Activated CD4-positive, alpha-beta memory T cell treated with anti-CD3 and anti-CD28 coated beads, Interleukin-2, amount 10 ng/mL, durations not matched to agents 7 days and 5 days (primary cell): ENCODE measurements at places on chromosomes 5 and 9.

DNA sequence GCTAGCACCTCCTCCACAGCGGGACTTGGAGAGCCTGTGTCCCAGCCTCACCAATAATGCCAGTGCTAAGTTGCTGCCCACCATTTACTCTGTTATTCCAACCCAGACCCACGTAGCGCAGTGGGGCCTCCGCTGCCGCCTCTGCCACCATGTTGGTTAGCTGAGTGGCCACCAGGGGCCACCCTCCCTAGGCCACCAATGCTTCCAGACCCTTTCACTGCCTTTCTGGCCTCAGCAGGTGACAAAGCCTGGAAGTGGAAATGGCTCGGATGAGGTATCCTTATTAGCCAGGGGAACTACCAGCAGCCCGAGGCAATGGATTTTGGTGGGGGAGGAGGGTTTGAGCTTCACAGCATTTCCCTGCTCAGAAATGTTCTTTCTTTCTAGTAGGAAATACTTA lies 110.1 kb downstream of the OSTF1 start:
- DNase-seq = no peak

GRCh38 chr5:73204332-73204731 lies 31.3 kb downstream of the TMEM174 start:
- no peak for DNase-seq

DNA sequence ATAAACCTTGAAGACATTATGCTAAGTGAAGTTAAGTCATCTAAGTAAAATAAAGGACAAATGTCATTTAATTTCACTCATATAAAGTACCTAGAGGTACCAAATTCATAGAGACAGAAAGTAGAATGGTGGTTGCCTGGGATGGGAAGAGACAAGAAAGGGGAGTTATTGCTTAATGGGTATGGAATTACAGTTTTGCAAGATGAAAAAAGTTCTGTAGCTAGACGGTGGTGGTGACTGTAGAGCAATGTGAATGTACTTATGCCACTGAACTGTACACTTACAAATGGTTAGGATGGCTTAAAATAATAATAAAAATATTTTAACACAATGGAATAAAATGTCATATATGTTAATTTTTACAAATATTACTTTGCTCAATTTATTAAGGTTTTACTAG lies 128.0 kb downstream of the MPDZ start:
- DNase-seq = no peak

DNA sequence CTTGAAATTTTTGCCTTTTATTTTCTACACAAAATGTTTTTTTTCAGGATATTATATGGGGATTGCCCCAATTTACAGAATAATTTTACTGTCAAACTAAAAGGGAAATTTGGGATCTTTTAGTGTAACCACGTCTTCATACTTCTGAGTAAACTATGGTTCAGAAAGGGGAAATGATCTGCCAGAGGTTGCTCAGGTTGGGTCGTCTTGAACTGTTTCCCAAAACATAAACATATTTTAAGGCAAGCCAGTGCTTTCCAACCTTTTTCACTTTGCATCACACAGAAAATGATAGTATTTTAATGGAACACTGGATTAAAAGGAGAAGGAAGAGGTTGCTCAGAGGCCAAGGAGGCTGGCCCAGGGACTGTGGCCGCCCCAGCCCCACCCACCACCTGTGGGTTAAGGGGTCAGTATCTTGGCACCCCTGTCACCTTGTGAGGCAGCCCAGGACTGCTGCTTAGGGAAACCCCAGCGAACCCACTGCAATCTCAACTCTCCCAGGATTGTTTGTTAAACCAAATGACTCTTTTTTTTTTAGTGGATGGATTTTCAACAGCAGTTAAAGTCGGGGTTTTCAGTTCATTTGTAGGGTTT lies 142.7 kb upstream of the DHFR start:
- DNase-seq = no peak

DNA sequence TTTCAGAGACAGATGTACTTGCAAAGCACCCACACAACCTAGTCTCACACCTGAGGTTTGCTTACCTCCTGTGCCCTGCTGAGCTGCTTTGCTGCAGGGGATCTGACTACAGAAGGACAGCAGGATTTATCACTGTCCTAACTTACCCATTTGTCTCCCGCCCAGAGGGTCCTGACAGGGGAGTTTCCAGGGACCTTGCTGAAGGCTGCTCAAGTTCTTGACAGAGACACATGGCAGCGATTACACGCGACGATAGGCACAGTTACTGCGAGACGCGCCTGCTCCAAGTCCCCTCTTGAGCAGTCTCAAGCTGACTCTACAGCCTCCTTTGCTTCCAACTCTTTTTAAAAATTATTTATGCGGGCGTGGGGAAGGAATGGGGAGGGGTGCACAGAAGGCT lies 24.6 kb upstream of the GALNT10 start:
- DNase-seq = no peak

GRCh38 chr9:19757745-19758144 lies 31.1 kb downstream of the SLC24A2 start:
- DNase-seq = no peak

DNA sequence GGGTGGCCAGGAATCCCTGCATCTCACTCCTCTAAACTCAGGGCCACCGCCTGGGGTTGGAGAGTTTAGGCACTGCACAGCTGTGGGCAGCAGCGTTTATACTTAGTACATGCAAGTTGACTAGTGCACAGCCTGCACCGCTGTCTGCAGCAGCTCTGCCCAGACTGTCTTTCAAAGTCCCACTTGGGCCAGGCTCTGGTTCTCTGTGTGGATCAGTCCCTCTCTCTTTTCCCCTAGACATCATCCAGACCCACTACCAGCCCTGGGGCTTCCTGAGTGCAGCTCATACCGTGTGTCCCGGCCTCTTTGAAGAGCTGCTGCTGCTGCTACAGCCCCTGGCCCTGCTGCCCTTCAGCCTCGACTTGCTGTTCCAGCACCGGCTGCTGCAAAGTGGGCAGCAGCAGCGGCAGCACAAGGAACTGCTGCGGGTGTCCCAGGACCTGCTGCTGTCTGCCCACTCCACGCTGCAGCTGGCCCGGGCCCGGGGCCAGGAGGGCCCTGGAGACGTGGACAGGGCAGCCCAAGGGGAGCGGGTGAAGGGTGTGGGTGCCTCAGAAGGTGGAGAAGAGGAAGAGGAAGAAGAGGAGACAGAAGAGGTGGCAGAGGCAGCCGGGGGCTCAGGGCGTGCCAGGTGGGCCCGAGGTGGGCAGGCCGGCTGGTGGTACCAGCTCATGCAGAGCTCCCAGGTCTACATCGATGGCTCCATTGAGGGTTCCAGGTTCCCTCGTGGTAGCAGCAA lies 45.1 kb upstream of the TESK1 start:
- no peak for DNase-seq

DNA sequence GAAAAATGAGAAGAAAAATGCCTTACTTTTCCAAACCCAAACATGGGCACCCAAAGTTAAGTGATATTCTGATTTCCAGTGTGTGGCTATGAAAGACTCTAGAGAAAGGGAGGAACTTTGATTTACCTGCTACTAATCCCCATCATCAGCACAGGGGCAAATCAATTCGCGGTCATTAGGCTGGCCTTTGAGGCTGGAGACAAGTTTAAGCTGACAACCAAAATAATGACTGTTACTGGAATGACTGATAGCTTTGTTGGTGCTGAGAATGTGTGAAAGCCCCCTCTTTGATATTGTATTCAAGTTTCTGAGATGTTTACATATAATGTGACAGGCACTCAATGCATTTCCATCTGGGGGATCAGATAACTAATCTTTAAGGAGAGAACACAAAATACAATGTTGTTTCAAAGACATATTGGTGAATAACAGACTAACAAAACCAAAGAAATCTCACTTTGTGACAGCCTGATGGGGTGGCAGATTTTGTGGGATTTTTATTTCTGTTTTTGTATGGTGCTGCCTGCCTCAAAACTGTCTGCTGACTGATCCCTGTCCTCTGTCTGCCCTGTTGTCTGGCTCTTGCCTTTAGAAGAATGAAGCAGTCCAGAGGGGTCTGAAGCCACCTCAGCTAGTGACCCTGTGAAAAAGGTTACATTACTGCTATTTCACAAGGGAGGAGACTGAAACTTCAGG lies 12.6 kb upstream of the INSYN2B start:
- no peak for DNase-seq

- no peak for DNase-seq
Observed at GRCh38 chr5:101995585-101995984, 300.5 kb downstream of the SLCO4C1 start.

- no peak for DNase-seq
Observed at GRCh38 chr5:136192526-136193321, at the start of gene SMIM32. SMIM32 (minus strand) TSS chr5:136193162; CDS start chr5:136192524, 638 bp downstream.

- no peak for DNase-seq
Observed at GRCh38 chr9:7118633-7119032, 360.9 kb downstream of the KDM4C start.
